ENCODE measurements at places on chromosomes 4 and X. TPM values are rescaled to one million over a fixed set of nuclear protein-coding genes. Genes with fewer than 3 reads are reported as not detected.

MAGEA4 gene
- polyA plus RNA-seq: not detected

NIPAL1 gene
- 13.9 TPM for polyA plus RNA-seq

CCKAR gene
- 0.10 TPM for polyA plus RNA-seq

FGG gene
- polyA plus RNA-seq: not detected

NHS gene
- 17.9 TPM for polyA plus RNA-seq

MTNR1A gene
- polyA plus RNA-seq: 1.8 TPM

DAPP1 gene
- polyA plus RNA-seq: 0.88 TPM

HMX1 gene
- 0.29 TPM for polyA plus RNA-seq

FREM3 gene
- polyA plus RNA-seq: 0.12 TPM

MAD2L1 gene
- polyA plus RNA-seq: 51.2 TPM

KIF4A gene
- 17.3 TPM for polyA plus RNA-seq

DNA sequence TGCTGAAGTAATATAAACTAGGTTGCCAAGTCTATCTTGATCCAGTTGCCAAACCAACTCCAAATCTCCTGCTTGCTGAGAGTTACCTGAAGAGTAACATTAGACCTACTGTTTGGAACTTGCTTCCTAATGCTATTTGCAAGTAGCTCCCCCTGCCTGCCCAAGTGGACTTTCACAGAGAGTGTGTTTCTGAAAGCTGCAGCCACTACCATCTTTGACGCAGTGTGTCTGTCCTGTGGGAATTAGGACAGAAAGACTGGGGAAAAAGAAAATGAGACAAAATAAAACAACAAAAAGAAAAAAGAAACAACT is 195.0 kb upstream of the HS3ST1 start:
- DNase-seq: no peak

DNA sequence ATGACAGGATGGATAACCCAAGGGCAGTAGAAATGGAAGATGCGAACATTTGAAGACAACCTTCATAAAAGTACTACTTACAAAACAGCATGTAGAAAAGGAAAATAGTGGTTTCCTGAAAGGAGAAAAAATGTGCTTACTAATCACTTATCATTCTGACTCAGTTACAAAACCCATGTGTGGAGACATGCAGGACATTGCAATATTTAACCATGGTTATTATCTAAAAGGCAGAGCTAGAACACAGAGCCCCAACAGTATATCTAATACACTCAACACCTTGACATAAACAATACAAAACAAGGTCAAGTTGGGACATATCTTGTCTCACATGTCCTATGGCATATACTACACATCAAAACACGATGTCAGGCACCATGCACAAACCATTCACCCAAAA is 55.9 kb downstream of the EIF4E start:
- DNase-seq: no peak

GRCh38 chr4:106565727-106566126 is 197.1 kb upstream of the GIMD1 start:
- DNase-seq: no peak

- DNase-seq: no peak
These were observed 427.3 kb upstream of the FRG1 start for GRCh38 chr4:189513421-189513820.

- no peak for DNase-seq
These were observed 687 bp upstream of the GRIA2 start for GRCh38 chr4:157219711-157220370.

DNA sequence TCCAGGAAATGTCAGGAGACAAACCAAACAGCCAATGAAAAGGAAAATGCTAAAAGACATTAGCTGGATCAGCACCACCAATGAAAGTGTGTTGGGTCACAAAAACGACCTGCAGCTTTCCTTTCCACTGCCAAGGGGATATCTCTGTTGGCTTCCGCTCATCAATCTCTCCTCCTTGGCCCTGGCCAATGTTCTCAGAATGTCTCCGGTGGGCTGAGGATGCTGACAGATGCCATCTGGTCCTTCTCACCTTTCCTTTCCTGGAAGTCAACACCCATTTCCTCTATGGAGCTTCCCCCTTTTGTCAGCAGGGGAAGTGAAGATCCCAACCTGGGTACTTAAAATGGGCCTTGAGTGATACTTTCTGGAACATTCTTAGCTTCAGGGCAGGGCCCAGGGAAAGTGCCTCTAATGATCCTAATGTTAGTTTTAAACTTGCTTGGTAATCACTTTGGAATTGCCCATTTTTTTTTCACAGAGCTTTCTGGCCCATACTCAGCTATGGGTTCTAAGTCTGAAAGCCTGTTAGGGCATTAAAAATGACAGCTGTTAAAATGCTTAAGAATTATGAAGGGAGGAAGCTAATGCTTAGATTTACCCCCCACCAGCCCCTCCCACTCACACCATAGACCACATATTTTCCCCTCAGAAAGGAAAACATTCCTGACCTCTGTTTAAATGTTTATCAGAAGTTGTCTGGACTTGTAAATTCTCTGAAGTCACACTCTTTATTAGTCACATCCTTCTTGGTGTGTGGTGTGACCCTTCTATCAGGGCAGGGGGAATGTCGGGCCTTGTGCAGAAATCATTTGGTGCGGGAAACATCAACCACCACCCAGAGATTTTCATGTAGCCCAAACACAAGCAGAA is 29.2 kb downstream of the IGFBP7 start:
- DNase-seq: no peak

DNA sequence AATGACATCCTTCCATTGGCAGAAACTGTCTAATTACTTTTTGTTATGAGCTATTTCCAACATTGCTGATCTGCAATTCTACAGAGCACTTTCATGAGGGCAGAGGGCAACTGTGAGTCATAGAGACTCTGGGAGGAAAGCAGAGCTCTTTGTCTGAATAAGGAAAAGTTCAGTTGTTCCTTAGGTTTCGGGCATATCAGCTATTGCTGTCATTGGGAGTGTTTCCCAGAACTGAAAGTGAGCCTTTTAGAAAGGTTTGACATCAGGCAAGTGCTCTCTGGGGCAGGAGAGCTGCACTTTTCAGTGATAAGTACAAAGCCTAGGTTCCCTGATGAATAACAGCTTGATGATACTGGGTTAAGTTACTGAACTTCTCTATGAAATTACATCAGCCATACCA is 119.2 kb upstream of the EDNRA start:
- no peak for DNase-seq

GRCh38 chr4:25103418-25103817 is 56.8 kb downstream of the SEPSECS start:
- DNase-seq: no peak

- DNase-seq: no peak
These were observed 35.7 kb upstream of the INTS6L start for GRCh38 chrX:135484641-135485289.

GRCh38 chr4:172680691-172681090 is 487.9 kb upstream of the GALNT7 start:
- no peak for DNase-seq

GRCh38 chrX:85107407-85107806 is 103.7 kb downstream of the APOOL start:
- no peak for DNase-seq

DNA sequence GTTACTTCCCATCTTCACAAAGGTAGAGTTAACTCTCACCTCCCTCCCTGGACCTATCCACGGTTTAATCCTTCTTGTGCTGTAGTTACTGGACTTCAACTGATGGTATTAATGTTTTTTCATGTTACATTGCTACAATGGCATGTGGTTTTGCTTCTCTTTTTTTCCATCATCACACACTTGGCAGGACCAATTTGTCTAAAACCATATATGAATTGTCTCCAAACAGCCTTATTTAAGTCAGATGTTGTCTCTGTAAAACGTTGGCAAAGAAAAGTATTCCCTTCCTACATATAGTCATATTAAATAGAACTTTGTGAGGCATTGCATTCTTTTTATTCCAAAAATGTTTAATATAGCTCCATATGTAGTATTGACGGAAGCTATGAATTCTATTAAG is 15.5 kb downstream of the PRRG1 start:
- no peak for DNase-seq

DNA sequence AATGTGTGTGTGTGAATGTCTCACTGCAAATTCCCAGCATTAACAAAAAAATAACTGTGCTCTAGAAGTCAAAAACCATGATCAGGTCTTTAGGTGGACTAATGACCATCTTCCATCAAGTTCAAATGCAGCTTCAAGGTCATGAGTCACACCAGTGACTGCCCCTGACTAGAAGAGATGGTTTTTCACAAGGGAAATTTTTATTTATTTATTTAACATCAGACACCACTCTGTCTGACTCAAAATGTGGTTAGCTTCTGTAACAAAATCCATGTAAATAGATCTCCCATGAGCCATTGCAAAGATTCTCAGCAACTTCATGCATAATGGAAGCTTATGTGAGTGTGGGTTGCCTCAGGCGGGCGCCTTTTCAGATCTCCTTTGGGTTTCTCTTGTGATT is 219.2 kb downstream of the KIT start:
- DNase-seq: no peak

DNA sequence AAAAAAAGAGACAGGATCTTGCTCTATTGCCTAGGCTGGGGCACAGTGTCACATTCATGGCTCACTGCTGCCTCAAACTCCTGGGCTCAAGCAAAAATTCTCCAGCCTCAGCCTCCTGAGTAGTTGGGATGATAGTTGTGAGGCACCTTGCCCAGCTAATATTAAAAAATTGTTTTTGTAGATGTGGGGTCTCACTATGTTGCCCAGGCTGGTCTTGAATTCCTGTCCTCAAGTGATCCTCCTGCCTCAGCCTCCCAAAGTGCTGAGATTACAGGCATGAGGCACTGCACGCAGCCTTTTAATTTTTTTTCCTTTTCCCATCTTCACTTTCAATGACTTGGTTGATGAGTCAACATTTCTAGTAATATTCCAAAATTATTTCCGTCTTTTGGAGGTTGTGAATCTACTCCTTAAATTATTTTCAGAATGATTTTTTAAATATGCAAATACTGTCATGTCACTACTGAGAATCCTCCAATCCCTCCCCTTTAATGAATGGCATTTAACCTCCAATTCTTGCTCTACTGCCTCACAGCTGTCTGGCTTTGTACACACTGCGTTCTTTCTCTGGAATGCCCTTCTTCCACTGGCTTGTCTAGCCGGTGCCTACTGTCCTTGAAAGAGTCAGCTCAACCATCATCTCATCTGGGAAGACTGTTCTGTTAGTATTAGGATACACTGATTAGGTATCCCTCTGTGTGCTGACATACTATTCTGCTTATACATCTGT is 27.5 kb upstream of the DCTD start:
- no peak for DNase-seq

GRCh38 chr4:5843573-5844530 is 49.0 kb downstream of the CRMP1 start:
- DNase-seq: no peak

DNA sequence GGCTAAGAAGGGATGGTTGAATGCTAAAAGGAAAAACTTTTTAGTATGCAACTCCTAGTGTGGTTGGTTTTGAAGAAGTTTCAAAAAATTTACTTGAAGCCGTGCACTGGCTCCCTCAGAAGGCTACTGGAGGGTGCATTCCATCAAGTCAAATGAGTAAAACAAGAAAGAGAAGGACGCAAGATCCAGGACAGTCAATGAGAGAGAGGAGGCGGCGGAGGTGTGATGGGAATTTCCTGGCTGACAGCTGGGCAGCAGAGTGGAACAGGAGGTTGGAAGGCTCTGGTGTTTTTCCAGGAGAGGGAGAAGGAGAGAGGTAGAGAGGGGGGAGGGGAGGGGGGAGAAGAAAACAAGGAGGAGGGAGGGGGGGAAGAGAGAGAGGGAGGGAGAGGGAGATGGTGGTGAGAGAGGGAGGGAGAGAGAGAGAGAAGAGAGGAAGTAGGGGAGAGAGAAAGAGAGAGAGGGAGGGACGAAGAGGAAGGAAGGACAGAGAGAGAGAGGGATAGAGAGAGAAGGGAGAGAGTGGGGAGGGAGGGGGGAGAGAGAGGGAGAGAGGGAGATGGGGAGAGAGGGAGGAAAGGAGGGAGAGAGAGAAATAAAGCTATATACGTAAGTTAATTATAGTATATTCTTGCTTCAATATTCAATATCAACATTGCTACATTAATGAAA is 126.4 kb downstream of the SH3KBP1 start:
- no peak for DNase-seq

DNA sequence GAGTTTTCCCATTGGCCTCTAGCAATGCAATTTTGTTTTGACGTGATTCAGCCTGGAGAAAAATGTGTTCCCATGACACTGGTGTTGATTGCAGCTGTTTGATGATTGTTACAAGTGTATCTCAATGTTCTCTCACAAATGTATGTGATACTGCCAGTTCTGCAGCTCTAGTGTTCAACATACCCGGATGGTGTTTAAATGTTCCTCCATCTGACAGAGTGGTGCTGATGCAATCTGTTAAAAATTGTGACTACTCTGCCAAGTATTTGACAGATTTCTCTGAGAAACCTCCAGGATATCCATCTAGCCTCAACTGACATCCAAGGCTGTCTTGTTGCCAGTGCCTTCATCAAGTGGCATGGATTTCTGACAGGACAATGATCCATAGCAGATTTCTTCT is 657.2 kb upstream of the DIAPH2 start:
- no peak for DNase-seq

DNA sequence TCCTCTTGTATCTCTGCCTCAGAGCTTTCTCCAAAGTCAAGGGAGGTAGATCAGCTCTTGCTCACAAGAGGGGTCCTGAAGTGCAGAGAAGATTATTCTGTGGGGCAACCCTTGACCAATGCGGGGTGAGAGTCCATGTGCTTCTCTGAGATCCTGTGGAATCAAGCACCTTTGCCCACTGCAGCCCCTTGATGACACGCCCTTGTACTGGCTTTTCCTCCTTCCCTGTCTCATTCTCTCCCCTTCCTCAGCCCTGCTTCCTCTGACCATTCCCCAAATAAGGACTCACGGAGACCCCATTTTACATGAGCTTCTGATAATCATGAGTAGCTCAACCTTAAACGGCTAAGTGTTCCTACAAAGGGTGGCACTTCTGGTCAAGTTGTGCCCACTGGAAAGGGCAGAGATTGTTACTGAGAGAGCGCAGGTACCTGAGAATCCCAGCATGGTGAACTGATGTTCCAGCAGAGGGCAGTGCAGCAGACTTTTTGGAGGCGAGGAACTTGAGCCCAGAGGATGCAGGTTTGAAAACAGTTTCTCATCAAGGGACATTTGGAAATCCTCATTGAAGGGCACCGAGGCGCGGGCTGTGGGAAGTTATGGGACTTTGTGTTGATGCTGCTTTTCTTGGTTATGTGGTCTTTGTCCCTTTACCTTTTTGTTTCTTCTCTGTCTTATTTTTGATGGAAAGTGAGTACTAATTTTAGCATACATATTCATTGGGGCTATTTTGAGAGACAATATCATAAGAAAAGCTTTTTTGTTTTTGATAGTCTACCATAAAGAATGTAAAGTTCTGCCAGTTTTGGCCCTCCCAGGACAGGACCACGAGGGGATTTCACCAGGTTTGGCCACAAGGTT is 201.3 kb downstream of the RBM46 start:
- DNase-seq: peak; percentile 36

GRCh38 chrX:50514811-50515210 is 44.2 kb upstream of the DGKK start:
- DNase-seq: no peak

DNA sequence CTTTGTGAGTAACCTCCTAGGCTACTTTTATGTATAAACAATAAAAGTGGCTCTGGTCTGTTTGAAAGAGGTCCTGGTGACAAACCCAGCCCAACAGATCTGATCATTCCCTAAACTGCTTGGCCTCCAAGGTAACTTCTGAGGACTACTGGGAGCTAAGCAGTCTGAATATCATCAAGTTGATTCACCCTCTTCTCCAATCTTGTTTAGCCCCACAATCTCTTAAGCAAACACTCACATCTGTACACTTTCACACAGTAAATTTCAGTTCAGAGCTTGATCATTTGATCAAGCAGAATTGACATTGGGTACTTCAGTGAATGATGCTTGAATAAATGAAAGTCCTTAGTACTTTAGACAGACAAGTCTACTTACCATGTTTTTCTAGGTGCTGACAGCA is 74.7 kb downstream of the HCCS start:
- DNase-seq: no peak

GRCh38 chrX:56928546-56928945 is 66.8 kb downstream of the SPIN3 start:
- DNase-seq: no peak

GRCh38 chr4:53646795-53647194 is 55.5 kb upstream of the LNX1 start:
- no peak for DNase-seq

Data from right renal pelvis (tissue), 4 donors.